Stimulated activated CD8-positive, alpha-beta memory T cell treated with anti-CD3 and anti-CD28 coated beads, Interleukin-4, amount 100 ng/mL, for 48 hours (primary cell): ENCODE measurements at places on chromosomes 7 and 10.
A peak's percentile ranks its signal among the peaks of the same experiment; 100 is the strongest.

DNA sequence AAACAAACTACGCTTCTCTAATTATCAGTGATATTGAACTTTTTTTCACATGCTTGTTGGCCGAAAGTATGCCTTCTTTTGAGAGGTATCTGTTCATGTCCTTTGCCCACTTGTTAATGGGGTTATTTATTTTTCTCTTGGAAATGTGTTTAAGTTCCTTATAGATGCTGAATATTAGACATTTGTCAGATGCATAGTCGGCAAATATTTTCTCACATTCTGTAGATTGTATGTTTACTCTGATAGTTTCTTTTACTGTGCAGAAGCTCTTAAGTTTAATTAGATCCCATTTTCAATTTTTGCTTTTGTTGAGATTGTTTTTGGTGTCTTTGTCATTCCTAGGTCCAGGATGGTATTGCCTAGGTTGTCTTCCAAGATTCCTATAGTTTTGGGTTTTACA is 73.2 kb downstream of the CABCOCO1 start:
- no peak for DNase-seq

- no peak for DNase-seq
Observed at GRCh38 chr7:110800984-110801383, 289.9 kb upstream of the LRRN3 start.

DNA sequence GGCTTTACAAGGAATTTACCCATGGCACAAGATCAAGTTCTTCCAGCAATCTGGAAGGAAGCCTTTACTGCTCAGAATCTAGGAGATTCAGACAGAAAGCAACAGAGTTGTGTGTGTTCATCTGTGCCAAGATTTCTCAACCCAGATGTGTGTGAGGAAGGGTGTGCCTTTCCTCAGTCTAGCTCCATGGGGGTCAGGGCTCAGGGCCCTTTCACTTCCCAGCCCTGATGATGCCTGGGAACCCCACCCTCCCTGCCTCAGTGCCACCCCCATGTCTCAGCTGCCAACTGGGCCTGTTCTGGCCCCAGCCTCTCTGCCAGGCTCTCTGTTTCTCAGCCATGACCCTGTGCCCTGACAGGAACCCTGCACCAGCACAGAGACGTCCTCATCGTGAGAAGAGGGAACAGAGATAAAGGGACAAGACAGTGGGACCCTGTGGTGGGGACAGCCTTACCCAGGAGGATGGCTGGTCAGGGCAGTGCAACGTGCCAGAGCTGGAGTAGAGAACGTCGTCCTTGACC is 102.0 kb downstream of the VIPR2 start:
- DNase-seq, result peak; percentile 7

DNA sequence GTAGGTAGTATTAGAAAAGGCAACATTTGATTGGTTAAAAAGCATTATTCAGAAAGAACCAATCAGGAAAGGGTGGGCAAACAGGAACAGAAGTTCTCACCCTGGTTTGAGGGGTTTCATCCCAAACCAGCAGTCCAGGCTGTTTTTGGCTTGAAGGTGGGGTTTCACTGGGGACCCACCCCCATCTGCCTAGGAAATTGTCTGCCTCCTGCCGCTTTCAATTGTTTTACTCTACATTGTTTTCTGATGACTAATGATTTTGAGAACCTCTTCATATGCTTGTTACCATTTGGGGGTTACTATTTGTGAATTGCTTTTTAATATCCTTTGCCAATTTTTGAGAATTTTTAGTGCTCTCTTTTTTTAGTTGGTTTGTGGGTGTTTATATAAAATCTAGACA is 3.3 kb upstream of the PCBD1 start:
- DNase-seq, result no peak

GRCh38 chr7:96199421-96199820 is 122.5 kb downstream of the SLC25A13 start:
- no peak for DNase-seq

DNA sequence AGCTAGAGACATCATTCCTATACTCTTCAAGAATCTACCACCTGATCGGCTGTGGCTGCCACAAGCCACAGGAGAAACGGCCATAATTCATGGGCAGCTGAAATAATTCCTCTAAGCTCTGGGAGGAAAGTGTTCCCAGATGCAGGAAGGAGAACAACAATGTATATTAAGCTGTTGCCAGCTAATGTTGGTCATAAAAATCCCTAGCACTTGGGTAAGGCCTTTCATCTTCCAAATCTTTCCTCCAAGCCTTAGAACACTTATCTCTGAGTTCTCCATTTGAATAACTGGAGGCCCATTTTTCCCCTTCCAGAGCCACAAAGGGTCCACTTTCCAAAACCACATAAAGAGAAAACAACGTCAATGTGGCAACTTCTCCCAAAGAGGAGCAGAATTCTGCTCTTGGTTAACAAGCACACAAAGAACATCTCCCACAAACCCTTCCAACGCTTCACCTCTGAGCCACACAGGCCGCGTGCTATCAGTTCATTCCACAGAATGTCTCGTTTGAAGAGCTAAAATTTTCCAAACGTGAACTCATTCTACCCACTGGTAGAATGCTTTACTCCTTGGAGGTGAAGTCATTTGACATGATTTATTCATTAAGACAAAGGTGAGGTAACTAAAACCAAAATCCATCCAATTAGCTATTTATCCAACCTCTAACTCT is 11.2 kb downstream of the KCNMA1 start:
- no peak for DNase-seq

- DNase-seq, result no peak
Observed at GRCh38 chr10:79129361-79129997, 60.7 kb downstream of the ZMIZ1 start.

DNA sequence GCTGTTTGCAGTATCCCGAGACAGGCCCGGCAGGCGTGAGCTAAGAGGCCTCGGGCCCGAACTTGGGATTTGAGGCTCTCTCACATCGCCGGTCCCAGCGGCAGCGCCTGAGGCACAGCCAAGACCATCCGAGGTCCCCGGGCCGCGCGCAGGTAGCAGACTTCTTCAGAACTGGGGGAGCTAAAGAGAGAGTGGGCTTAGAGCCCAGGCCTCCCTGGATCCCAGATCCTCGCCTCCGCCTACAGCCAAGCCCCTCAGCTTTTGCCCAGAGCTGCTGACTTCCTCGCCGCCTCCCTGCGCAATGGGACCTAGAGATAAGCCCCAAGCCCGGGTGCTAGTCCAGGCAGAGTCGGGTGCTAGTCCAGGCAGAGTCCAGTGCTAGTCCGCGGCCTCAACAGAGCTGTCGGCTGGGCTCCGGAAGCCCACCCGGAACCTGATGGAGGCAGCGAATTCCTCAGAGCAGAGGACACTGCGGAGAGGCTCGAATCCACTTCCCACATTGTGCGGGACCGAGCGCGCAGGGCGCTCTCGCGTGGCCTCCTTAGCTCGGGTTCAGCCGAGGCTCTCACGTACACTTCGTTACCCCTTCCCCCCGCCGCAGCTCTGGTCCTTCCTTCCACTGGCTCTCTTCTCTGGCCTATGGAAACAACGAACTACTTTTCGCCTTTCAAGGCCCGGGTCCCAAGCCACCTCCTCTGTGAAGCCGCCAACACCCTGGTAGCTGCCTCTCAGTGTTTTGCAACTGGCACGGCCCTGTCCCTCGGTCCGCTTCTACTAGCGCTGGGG is 5.8 kb downstream of the LBX1 start:
- no peak for DNase-seq

DNA sequence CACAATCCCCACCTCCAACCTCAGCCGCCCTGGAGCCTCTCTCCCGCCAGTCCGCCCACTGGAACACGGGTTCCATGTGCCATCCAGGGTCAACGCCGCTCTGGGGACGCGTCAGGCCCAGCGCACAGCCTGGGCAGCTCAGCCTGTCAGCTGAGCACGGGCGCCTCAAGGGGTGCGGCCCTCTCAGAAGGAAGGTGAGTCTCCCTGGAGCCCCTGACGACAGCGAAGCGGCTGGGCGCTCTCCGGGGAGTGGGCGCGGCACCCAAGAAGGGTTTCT is 1.2 kb upstream of the SLC18A3 start:
- DNase-seq, result no peak

GRCh38 chr10:64732372-64732957 is 1211.3 kb downstream of the REEP3 start:
- DNase-seq, result no peak

DNA sequence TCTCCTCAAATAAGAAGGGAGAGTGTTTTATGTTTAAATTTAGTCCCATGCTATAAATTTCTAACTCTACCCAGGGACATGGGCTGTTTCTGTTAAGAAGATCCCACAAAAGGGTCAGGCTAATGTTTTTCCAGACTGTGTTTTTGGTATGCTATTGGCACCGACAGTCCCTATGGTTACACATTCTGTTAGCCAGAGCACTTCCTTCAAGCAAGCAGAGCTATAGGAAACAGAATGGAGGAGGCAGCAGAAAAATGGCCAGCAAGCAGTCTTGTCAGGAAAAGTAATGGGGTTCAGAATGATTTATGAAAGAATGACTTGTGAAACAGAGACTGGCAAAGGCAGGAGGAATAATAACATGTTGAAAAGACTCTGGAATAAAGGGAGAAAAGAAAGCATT is 44.8 kb upstream of the PHYHIPL start:
- no peak for DNase-seq

GRCh38 chr7:24959735-24960485 is 20.1 kb downstream of the OSBPL3 start:
- no peak for DNase-seq

GRCh38 chr7:43737467-43738127 is 8.3 kb upstream of the COA1 start:
- no peak for DNase-seq

- no peak for DNase-seq
Observed at GRCh38 chr10:60819271-60819670, 41.0 kb downstream of the CDK1 start.

DNA sequence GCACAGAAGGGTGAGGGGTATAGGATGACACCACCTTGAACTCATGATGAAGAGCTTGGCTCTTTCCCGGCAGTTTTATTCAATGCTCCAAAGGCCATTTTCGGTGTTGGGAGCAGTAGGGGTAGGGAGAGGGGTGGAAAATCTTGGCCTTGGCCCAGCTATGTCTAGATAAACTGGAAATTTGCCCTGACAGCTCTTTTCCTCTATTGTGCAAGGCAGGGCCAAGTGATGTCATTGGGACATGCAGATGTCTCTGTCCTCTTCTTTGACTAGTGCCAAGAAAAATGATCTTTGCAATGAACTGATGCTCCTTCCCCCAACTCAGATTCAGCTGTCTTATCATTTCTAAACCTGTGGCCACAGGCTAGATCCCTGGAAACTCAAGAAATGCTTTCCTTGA is 27.7 kb upstream of the PRKCQ start:
- no peak for DNase-seq

GRCh38 chr10:13395540-13395939 is 47.4 kb upstream of the SEPHS1 start:
- DNase-seq, result no peak

- no peak for DNase-seq
Observed at GRCh38 chr7:77935652-77936348, 137.2 kb downstream of the PHTF2 start.

DNA sequence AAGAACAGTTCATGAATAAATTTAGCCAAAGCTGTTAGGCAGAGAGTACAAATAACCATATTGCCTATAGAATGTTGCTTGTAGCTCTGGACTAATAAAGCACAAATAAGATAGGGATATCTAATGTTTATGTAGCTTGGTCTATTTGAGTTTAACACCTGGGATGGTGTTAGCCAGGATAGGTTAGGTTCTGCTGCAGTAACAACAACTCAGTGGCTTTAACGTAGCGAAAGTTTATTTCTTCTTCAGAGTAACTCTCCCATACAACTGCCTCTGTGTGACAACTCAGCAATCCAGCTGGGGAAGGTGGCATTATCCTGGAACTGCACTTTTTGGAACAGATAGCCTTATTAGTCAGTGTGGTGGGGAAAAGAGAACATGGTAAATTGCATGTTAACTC is 52.2 kb upstream of the STEAP4 start:
- no peak for DNase-seq

DNA sequence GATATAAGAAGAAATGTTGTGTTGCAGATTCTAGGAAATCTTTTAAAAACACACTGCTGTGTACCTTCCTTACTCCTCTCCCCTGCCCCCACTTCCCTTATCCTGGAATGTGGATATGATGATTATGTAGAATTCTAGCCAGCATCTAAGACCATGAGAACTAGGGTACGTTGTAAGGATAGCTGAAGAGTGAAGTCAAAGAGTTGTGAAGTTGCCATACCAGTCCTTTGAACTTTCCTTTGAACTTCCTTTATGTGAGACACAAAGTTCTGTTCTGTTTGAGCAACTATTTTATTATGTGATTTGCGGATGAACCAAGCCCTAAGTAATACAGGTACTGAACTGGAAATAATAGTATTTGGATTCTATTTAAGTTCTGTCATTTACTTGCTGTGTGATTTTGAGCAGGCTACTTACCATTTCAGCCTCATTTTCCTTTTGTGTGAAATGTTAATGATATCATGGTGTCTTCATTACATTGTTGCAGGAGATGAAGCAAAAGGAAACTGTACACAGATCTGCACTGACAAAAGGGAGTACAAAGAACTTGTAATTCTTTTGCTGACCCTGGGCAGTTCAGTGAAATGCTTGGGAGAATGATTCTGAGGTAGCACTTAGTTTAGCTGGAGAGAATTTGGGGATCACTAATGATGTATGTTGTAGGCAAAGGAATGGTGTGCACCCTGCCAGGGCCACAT is 31.4 kb downstream of the RPA3 start:
- no peak for DNase-seq

DNA sequence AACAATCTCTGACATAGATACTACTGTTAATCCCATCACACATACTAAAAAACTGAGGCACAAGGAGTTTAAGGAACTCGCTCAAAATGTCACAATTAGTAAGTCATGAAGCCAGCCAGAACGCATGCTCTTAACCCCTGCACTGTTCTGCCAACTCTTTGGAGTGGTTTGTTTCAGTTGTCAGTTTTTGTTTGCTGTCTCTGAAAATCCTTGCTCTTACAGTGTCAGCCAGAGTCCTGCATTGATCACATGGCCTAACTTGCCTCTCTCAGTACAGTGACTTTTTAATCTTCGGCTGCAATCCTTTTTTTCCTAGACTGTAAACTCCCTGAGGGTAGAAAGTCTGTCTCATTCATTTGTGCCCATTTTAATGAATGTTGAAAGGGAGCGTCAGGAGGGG is 753.8 kb downstream of the AUTS2 start:
- DNase-seq, result no peak

GRCh38 chr7:15836041-15836440 is 149.6 kb upstream of the MEOX2 start:
- DNase-seq, result no peak

- DNase-seq, result no peak
Observed at GRCh38 chr7:128879461-128879938, 16.8 kb downstream of the ATP6V1F start.

- DNase-seq, result no peak
Observed at GRCh38 chr10:59881640-59882039, 24.7 kb downstream of the CCDC6 start.

GRCh38 chr10:45450866-45451265 is 76.8 kb downstream of the ALOX5 start:
- DNase-seq, result no peak

DNA sequence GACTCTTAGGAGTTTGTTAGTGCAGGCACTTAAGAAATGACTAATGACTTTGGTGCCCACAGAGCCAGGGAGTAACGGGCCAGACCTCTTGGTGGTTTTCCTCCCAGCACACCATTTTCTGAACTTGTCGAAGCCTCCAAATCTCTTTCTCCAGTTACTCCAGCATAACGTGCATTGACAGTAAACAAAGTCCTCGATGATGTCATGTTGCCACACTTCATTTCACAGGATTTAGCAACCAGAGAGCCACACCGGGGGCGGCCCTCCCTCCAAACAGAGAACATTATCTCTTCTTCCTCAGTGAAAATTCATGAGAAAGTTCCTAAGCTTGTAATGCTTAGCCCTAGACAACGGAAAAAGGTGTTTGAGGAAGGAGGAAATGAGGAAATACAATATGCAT is 4.0 kb upstream of the SVOPL start:
- no peak for DNase-seq

GRCh38 chr10:112525200-112525599 is 78.2 kb downstream of the VTI1A start:
- no peak for DNase-seq
